ENCODE measurements at places on chromosomes 7 and 10.

- DNase-seq, result no peak
Measured at GRCh38 chr10:77392851-77393250, 244.8 kb downstream of the KCNMA1 start.

DNA sequence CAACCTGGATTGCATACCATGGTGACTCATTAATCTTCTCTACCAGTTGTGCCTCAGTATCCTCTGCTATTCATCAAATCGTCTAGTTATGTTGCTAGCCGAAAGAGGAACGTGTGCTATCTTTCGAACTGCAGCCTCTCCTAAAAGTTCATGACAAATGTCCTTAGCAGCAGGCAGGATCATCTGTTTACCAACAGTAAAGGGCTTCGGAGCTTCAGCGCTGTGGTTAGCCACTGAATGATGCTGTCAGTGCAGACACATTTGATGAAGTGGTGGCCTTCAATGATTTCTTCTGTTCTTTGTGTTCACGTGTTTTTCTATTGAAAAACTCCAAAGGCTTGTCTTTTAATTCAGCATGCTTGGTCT is 68.8 kb downstream of the CSTF2T start:
- no peak for DNase-seq

DNA sequence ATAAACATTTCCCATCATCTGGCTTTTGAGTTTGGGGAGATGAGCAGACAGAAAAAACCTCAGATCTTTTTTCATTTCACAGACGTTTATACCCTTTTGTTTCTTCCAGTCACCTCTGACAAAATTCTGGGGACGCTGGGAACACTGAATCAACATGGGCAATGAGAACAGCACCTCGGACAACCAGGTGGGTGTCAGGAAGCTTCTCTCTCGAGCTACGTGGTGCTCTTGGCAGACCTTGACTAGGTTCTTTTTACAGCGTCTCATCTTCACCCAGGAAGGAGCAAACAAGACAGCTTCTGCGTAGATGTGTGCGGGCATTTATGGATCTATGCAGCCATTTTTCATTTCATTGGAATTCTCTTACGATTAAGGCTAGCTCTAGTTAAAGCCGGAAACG is 32.9 kb downstream of the TACC2 start:
- no peak for DNase-seq

GRCh38 chr10:5361966-5362365 is 2.8 kb upstream of the UCN3 start:
- DNase-seq, result no peak

GRCh38 chr10:15763006-15763405 is 43.3 kb upstream of the ITGA8 start:
- DNase-seq, result no peak

DNA sequence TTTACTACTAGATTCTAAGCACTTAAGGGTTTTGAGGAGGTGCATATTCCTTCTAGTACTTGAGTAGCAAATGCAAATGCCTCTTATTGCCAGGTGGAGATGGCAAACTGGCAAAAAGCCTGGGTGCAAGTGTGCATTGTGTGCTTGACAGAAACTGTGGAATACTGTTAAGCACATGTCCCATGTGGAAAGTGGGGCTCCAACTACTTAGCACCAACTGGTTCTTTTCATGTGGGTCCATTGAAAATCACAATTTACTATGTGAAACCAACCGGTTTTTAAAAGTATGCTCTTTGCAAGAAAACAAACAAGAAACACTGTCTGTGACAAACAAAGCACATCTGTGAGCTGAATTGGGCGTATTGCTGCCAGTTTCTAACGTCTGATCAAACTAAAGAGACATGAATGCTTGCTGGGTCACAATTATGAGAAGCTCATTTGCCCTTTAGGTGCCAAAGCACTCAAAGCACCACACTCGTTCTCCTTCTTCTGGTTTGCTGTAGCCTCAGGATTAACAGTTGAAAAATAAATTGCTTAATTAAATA is 197.4 kb downstream of the SEMA3E start:
- no peak for DNase-seq

GRCh38 chr7:72577107-72577506 is 165.0 kb upstream of the CALN1 start:
- DNase-seq, result no peak

- DNase-seq, result no peak
Measured at GRCh38 chr7:136104269-136104603, 127.1 kb upstream of the MTPN start.

DNA sequence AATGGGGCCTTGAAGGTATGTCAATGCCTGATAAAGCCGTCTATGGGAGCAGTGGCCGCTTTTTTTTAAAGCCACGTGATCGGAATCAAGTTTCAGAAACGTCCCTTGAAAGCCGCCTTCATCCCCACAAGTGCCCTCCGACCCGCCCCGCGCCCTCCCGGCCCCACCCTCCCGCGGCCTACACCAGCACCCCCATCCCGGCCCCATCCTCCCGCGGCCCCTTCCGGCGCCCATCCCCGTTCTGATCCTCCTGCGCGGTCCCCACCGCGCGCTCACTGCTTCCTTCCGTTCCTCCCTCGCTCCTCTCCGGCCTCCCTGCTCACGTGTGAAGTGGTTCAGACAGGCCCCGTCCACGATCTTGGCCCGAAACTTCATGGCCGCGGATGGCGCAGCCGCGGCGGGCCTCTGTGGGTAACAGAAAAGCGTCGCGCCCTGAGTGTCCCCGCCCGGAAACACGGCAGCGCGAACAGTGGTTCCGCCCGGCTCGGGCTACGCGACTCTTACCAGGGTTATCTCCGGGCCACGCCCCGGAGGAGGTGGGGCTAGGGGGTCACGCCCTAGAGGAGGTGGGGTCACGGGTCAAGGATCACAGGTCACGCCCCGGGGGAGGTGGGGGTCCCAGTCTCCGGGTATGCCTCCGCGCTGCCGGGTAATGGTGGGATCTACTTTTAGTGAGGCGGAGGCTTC is at the start of gene HUS1:
Gene HUS1 (minus strand): TSS at position 471 of the 687 bp plus-strand sequence. CDS start 96 bp downstream, at position 375.
- DNase-seq, result peak; percentile 80

- no peak for DNase-seq
Measured at GRCh38 chr10:112231602-112232400, 48.2 kb upstream of the GPAM start.

DNA sequence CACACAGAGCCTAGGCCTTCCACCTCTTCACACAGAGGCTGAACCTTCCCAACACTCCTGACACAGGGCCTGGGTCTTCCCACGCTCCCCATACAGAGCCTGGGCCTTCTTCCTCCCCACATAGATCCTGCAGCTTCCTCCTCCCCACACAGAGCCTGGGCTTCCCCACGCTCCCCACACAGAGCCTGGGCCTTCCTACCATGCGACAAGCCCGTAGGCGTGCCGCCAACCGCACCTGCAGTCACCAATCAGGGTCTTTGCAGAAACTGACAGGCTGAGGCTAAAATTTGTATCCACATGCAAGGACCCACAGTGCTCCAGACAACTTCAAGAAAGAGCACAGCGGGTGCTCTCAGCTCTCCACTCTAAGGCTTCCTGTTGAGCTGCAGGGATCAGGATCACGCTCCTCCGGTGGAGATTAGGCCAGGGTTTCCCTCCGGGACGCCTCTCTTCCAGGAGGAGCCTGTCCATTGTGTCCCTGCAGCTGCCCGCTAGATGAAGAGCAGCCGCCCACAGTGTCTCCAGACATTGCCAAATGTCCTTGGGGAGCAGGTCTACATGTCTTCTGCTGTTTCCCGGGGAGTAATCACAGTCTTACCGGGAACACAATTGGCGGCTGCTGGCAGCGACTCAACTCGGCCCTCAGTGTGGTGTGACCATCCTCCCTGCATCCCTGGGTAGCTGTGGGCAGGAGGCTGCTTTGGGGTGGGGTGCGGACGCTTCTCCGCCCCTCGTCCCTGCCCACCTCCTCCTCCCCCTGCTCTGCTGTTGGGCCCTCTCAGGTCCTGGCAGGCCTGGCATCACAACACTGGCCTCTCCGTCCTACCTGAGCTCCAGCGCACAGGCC is 9.7 kb downstream of the CFAP46 start:
- DNase-seq, result no peak

DNA sequence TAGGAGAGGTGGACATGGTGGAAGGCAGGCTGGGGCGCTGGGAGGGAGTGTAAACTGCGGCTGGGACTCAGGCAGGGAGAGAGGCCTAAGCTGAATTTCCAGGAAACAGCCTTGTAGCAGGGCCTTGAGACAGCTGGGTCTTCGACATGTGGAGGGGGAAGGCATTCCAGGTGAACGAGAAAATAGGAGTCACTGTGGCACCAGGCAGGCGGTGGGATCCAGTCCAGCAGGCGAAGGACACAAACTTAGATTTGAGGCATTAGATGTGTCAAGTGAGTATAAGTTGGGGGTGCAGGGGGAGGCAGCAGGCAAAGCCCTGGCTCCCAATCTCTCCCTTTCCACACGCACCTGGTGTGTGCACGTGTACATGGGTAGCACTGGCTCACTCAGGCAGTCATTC is 105.3 kb downstream of the PTPN20 start:
- no peak for DNase-seq

DNA sequence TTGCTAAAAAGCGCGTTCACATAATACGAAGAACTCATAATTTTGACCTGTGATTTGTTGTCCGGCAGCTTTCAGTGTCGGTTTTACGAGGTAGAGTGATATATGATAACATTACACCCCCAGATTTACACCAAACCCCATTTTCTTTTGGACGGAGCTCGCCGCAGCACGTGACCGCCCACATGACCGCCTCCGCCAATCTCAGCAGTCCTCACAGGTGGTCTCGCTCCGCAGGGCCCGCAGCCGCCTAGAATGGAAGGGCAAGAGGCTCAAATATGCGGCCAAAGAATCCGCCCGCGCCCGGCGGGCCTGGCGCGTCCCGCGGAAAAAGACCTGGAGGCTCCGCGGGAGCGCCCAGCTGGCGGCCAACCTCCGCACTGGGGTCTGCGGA is at the start of gene HOXA7:
Gene HOXA7 (minus strand): TSS at position 168 of the 391 bp plus-strand sequence. CDS start 130 bp downstream, at position 38.
- DNase-seq, result no peak

- no peak for DNase-seq
Measured at GRCh38 chr7:54839575-54840213, 80.7 kb upstream of the SEC61G start.

GRCh38 chr7:130365511-130366441 is 14.5 kb upstream of the CPA1 start:
- DNase-seq, result no peak

DNA sequence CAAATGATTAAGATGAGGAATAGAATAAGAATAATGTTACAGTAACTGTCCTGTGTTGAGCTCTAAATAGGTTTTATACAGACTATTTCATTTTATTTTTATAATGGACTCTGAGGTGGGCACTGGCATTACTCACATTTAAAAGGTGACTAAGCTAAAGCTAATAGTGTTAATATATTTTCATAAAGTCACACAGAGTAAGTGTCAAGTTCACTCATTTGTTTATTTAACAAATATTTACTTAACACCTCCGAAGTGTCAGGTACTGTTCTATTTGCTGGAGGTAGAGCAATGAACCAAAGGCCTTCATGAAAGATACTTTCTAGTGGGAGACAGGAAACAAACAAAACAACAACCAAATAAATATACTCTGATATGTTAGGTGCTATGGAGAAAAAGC is 44.0 kb downstream of the ASB4 start:
- no peak for DNase-seq

DNA sequence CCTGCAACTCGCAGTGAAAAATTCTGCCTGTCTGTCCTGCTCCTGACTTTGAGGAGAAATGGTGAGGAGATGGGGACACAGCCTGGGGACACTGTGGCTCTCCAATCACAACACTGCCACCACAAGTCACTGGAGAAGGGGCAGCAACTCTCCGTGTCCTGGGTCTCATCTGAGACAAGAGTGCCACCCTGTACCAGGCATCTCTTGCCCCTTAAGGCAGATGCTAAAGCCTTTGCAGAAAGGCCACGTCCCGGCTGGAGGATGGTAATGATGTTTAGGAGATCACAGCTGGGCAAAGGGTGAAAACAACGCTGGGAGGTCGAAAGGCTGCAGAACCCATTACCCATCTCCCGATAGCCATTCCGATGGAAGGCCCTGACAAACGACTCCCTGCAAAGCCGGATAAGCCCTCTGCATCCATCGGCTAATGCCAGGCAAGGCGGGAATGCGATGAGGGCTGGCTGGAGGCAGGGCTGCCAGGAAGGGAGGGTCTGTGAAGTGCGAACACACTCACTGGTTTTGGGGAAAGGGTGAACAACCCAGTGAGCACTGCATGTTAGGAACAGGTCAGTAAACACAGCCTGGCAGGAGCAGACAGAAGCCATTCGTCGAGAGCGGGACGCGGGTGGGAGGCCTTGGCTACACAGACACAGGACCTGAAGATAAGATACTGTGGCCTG is 190.8 kb downstream of the ADARB2 start:
- DNase-seq, result no peak
